ENCODE measurements at places on chromosomes 2 and 18. TPM values are rescaled to one million over a fixed set of nuclear protein-coding genes. Genes with fewer than 3 reads are reported as not detected.

Gene CD8B2
- not detected for total RNA-seq

Gene SP3
- total RNA-seq: 81.4 TPM

DNA sequence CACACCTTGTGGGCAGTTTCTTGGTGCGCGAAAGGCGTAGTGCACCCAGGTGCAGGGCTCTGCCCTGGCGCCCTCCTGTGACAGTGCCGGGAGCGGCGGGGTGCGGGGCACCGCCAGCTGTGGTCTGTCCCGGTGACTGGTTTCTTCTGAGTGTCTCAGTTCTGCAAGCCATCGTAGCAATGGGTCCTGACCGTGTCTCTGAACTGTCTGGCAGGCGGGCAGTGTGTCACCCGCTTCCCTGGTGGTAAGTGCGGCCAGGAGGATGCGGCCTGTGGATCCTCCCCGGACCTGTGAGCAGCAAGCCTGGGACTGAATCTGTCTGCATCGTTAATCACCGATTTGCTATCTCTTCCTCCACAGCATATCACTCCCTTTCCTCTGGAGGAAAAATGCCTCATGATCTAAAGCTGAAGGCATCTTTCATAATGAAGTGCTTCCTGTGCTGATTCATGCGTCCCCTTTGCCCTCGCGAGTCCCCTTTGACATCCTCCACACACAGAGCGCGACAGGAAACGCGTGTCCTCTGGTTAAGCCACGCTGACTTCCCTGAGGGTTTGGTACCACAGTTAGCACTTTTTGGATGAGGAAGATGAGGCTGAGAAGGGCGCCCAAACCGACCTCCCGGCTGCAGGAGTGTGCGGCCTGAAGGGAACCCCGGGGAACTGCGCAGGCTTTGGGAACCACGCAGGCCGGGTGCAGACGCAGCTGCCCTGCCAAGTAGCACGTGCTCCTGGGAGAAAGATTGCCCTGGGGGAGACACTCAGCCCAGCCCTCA, 416.0 kb upstream of the HS6ST1 start:
- no peaks in the 10 kb centered on the region for H3K36me3 ChIP-seq
- no peak for DNase-seq
- H3K27me3 ChIP-seq: no peaks in the 10 kb centered on the region
- no peak overlapping the region for H3K4me3 ChIP-seq
- peaks cover 5% of the 10 kb centered on the region for H3K4me1 ChIP-seq

- no peaks in the 10 kb centered on the region for H3K27me3 ChIP-seq
- H3K36me3 ChIP-seq: no peaks in the 10 kb centered on the region
- H3K27ac ChIP-seq: peak overlapping the region; percentile 31
- no peak for DNase-seq
- peaks cover 4% of the 10 kb centered on the region for H3K4me1 ChIP-seq
Observed at GRCh38 chr2:48319863-48320262, 210.1 kb upstream of the STON1 start.

DNA sequence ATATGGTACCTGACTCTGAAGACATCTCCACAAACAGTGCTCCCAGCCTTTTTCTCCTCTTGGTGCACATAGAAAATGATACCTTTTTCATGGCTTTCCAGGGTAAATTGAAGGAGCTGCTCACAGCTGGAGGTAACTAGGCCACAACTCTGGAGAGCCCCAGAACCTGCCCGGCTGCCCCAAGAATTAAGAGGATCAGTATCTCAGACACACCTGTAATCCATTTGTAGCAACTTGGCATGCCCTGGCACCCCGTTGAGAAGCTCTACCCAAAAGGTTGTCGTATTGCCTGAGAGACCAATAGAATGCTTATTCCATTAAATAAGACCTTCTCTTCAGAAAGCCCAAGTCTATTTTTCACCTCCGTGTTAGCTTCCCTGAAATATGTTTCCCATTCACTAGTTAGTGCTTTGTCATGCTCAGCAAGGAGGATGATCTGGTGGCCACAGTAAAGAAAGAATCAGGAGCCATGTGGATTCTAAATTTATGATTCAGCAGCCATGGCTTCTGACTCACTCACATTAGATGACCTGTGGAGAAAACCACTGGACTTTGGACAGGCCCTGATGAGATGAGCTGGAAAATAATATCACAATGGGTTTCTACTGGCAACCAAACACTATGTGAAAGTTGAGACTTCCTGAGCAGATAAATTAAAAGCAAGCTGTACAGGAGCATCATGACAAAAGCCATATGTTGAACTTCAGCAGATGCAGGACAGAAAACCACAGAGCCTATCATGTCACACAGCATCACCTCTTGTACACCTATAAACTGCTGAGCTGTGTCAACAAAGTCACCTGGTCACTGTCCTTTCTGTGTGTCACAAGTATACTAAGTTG, 253.3 kb upstream of the OSR1 start:
- no peak for DNase-seq
- no peak overlapping the region for H3K4me3 ChIP-seq
- H3K36me3 ChIP-seq: no peaks in the 10 kb centered on the region
- no peak overlapping the region for H3K27ac ChIP-seq
- H3K27me3 ChIP-seq: no peaks in the 10 kb centered on the region
- H3K4me1 ChIP-seq: no peaks in the 10 kb centered on the region

GRCh38 chr2:198776616-198777406, 680.9 kb downstream of the SATB2 start:
- no peaks in the 10 kb centered on the region for H3K4me1 ChIP-seq
- no peak overlapping the region for H3K4me3 ChIP-seq
- H3K27ac ChIP-seq: no peak overlapping the region
- DNase-seq: no peak
- H3K36me3 ChIP-seq: no peaks in the 10 kb centered on the region
- no peaks in the 10 kb centered on the region for H3K27me3 ChIP-seq

DNA sequence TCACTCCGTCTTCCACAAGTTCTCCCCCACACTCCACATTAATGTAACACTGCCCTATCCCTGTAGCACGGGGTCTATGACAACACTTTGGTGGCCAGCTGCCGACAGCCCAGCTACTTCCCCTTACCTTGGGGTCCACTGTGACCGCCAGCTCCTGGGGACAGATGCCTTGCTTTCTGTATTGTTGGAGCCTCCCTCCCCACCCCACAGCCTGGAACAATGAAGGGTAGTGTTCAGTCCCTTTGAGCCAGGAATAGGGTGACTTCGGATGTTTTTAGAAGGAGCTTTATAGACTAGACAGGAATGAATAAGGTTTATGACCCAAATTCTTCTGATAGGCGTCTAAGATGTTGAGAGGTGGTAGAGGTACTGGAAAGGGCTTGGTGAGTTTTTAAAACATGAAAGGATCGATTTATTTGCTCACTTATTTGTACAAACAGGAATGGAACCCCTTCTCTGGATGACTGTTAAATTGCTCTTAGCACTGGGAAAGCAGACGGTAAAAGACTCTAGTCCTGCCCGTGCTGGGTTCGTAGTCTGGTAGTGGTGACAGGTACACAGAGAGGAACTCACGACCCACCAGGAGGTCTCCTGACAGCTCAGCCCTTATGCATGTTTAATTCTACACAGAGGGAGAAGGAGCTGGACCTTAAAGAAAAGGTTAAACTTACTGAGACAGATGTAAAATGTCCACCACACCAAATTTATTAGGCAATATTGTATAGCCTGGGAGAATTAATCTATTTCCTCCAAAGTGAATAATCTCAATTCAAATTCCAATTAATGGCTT, 90.9 kb downstream of the MYCN start:
- no peaks in the 10 kb centered on the region for H3K36me3 ChIP-seq
- H3K27ac ChIP-seq: no peak overlapping the region

DNA sequence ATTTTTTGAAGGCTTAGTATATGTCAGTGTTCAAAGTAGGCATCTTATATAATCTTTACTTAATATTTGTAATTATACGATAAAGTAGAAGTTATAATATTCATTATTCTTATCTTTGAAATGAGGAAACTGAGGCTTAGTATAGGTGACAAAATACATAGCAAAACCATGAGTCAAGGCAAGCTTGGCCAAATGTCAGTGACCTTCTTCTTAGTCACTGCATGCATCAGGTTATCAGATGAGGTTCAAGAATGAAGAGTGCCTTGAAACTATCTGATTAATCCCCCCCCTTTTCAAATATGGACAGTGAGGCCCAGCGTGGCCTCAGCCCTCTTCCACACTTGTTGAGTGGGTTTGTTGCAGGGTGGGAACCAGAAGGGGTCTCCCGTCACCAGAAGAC, 59.3 kb downstream of the PMAIP1 start:
- H3K27me3 ChIP-seq: no peaks in the 10 kb centered on the region
- no peaks in the 10 kb centered on the region for H3K36me3 ChIP-seq
- no peaks in the 10 kb centered on the region for H3K4me1 ChIP-seq
- H3K27ac ChIP-seq: no peak overlapping the region
- H3K4me3 ChIP-seq: no peak overlapping the region

GRCh38 chr2:237485844-237486243, 1.2 kb upstream of the MLPH start:
- no peaks in the 10 kb centered on the region for H3K36me3 ChIP-seq
- H3K4me3 ChIP-seq: no peak overlapping the region
- no peak overlapping the region for H3K27ac ChIP-seq
- peaks cover 6% of the 10 kb centered on the region for H3K4me1 ChIP-seq
- H3K27me3 ChIP-seq: peaks cover 34% of the 10 kb centered on the region

- H3K4me3 ChIP-seq: no peak overlapping the region
- no peak overlapping the region for H3K27ac ChIP-seq
- DNase-seq: peak; percentile 70
- no peaks in the 10 kb centered on the region for H3K4me1 ChIP-seq
- no peaks in the 10 kb centered on the region for H3K27me3 ChIP-seq
- no peaks in the 10 kb centered on the region for H3K36me3 ChIP-seq
Observed at GRCh38 chr2:111715987-111716904, 167.7 kb downstream of the ANAPC1 start.

Measured in lung (tissue), 17 donors.